ENCODE measurements at places on chromosomes 6 and 20.

DNA sequence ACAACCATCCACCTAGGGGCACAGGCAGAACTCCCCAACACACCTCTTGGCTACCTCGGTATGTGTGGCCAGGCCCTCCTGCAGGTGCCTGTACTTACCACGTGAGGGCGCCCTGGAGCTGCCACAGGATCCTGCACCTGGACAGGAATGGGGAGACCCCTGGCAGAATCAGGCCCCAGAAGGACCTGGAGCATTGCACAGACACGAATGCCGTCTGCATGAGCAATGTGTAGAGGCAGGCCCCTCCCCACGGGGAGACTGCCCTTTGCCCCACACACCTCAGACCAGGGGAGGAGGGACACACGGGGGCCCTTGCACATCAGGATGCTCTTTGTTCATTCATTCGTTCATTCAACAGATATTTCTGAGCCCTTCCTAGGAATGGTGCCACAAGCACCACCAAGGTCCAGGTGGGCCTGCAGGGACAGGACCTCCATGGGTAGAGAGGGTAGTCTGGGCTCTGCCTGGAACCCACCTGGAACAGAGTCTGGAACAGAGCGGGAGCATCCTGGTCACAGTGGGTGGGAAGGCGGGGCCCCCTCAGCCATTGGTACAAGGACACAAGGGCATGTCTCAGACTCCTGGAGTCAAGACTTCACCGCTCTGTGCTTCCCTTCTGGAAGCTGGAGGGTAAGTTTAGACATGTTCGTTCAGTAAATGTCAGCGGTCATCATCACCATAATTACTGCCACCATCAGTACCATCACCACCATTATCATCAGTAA, 32.3 kb downstream of the YTHDF1 start:
- peak; percentile 18 for DNase-seq

- DNase-seq = no peak
These were observed 8.5 kb downstream of the TFAP2C start for GRCh38 chr20:56637576-56637975.

- no peak for DNase-seq
These were observed 72.5 kb downstream of the FLRT3 start for GRCh38 chr20:14264869-14265268.

DNA sequence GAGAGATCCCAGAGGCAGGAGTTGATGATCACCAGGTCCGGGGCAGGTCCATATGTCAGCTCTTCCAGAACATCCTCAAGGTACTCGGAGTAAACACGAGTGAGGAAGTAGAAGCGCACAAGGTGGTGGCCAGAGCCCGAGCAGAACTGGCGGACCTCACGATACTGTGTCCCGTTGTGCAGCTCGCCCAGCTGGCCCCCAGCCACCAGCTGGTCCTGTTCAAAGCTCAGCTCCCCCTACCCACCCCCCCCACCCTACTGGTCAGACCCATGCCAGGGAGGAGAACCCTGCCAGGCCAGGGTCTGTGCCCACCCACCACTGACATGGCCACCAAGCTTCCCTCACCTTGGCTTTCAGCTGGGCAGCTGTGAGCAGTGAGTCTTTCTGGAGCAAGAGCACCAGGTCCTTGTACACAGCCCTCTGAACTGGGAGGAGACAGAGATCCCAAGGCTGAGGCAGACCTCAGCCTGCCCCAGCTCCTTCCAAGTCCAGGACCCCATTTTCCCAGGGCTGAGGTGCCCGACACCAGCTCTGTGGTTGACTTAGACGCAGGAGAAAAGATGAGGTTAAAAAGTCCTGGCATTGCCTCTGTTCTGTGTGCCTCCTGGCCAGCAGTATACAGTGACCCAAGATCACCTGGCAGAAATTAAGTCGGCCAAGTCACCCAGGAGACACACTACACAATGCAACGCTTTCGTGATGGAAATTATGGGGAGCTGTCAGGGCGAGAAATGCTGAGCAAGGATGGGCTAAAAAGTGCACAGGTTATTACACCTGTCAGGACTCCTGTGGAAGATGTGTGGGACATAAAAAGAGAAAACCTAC, 1.4 kb downstream of the PCED1A start:
- DNase-seq = no peak

- no peak for DNase-seq
These were observed 184.6 kb downstream of the ATXN1 start for GRCh38 chr6:16576451-16577368.

- no peak for DNase-seq
These were observed 1080.7 kb downstream of the GRIK2 start for GRCh38 chr6:102474041-102474807.

DNA sequence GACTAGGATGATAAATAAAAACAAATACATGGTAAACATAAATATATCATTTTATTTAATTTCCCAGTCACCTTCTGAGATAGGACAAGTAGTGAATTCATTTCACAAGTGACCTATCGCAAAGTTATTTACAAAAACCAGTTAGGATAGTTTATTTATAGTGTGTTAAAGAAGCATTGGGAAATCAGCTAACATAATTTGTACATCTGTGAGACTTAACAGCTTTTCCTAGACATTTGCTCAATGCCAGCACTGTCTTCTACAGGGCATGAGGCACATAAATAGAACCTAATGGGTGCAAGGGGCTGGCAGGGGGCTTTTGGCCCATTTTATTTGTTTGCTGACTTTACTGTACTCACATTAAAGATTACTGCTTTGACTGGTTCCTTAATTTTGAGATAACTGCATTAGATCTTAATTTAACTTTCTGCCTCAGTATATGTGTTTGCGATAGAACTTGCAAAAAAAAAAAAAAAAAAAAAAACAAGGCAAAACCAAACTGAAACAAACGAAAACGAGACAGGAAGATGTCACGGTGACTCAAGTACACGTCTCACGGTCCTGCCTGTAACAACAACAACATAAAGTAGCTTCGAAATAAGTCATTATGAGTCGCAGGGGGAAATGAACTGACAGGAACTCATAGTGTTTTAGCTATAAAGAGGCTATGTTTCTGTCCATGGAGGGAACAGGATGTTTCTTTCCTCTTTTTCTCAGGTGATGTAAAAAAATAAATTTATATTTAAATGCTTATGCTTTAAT, 133.7 kb upstream of the GMDS start:
- DNase-seq = no peak

All from T follicular helper cell (primary cell).